ENCODE measurements at places on chromosomes 16 and 17.

DNA sequence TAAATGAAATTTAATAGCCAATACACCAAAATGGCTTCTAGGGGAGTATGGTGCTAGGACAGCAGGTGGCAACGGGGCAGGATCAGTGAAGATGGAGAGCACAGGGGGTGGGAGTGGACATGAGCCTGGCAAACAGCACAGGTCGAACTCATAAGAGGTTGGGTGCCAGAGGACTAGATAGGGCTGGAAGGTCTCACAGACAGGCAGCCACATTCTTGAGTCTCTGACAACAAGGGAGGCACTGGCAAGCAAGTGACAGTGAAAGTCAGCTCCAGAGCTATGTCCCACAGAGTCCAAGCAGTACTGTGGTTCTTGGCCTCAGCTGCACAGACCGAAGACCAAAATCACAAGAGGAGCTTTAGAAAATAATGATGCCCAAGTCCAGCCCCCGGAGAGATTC lies 61.2 kb downstream of the USP31 start:
- no peak for DNase-seq

GRCh38 chr16:87583453-87584131 lies 18.7 kb upstream of the JPH3 start:
- no peak for DNase-seq

DNA sequence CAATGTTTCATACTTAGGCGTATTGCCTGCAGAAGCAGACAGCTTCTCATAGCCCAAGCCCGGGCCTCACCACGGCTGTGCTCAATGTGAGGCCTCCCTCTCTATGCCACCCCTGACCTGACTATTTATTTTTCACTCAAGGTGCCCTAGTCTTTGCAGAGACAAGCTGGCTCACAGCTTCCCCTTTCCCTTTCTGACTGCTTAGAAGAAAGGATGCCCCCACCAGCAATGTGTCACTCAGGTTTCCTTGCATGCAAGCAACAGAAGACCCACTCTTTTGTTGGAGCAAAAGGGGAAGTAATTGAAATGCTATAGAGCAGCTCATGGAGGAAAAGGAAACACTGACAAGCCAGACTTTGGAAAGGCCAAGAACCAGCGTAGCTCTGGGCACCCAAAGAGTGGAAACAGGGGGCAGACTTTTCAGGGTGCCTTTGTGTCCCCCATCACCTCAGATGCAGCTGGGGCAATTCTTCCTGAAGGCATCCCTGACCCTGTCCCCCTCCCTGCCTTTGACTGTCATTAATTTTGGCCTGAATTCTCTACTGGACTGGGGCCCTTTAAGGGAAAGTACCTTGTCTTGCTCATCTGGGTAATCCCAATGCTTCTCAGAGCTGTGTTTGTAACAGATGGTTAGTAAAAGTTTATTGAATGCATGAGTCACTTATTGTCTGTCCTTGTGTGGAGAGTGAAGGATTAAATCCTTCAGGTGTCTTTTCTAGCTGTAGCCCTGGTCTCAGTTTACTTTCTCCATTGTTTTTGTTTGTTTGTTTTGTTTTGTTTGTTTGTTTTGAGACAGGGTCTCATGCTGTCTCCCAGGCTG lies 17.8 kb downstream of the RGS9 start:
- no peak for DNase-seq

- DNase-seq = no peak
Measured at GRCh38 chr17:21061971-21062526, 19.2 kb upstream of the USP22 start.

DNA sequence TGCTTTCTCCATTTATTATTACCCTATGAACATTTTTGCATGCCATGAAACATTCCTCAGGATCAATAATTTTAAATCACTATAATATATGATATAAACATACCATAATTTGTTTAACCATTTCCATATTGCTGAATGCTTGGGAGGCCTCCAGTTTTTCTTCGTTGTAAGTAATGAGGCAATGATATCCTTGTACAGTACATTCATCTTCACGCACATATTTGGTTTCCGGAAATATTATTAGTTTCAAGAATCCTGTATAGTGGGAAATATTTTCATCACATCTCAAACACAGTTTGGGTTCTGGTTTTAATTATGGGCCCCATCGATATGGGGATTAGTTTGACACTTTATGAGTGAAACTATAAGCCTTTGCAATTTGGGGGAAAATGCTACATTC lies 135.4 kb downstream of the HS3ST3B1 start:
- DNase-seq = no peak

DNA sequence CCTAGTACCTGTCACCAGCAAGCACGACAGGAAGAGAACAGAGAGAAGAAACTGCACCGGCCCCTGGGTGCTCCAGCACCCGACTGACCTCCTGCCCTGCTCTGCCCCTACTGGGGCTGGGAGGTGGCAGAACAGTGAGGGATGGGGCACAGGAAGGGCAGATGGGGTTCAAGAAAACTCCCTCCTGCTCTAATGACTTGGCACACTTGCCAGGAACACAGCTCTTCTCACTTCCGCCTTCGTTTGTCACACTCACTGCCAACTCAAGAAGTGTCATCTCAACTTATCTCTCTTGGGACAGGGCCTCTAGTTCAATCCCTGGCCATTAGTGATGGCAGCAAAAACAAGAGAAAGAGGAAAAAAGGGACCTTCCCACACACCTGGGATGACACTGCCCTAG lies 42.7 kb upstream of the ICAM2 start:
- no peak for DNase-seq

DNA sequence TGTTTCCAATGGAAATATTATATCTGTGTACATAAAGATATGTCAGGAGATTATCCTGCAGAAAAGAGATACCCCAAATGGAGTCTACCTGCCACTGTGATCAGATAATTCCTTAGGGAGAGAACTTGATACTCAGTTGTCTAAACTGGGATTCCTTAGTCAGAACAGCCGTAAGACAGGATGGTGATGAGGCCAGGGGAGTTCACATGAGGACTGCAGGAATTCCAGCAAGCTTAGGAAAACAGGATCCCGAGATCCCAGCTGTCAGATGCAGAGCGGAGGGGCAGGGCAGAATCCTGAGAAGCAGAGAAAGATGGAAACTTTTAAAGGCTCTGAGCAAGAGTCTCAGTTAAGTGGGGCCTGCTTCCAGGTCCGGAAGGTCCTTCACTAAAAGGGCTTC lies 4.7 kb downstream of the KRABD2 start:
- DNase-seq = no peak

DNA sequence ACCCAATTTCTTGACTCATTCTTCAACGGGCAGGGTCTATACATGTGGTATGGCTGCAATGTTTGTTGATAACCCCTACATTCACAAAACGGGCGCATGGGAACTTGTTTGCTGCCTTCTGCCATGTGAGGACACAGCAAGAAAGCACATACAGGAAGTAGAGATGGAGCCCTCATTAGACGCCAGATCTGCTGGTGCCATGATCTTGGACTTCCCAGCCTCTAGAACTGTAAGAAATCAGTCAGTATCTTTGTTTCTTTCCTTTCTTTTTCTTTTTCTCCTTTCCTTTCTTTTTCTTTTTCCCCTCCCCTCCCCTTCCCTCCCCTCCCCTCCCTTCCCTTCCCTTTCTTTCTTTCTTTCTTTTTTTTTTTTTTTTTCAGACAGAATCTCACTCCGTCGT lies 165.2 kb downstream of the WWOX start:
- no peak for DNase-seq

- no peak for DNase-seq
Measured at GRCh38 chr17:14593956-14594355, 293.1 kb downstream of the HS3ST3B1 start.

DNA sequence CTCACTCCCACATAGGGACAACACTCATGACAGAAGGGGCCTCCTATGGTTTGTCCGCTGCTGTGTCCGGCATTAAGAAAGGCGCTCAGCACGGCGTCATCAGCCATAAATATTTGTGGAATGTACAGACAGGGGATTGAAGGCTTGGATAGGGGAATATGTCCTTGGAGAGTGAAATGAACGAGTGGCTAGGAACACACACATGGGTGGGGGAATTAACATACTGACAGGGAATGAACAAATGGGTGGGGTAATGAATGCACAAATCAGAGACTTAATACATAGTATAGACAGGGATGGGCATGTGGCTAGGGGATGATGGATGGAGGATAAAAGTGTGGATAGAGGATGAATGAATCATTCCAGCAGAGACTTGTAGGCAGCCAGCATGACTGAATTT lies 154.0 kb upstream of the HSBP1 start:
- DNase-seq = no peak

DNA sequence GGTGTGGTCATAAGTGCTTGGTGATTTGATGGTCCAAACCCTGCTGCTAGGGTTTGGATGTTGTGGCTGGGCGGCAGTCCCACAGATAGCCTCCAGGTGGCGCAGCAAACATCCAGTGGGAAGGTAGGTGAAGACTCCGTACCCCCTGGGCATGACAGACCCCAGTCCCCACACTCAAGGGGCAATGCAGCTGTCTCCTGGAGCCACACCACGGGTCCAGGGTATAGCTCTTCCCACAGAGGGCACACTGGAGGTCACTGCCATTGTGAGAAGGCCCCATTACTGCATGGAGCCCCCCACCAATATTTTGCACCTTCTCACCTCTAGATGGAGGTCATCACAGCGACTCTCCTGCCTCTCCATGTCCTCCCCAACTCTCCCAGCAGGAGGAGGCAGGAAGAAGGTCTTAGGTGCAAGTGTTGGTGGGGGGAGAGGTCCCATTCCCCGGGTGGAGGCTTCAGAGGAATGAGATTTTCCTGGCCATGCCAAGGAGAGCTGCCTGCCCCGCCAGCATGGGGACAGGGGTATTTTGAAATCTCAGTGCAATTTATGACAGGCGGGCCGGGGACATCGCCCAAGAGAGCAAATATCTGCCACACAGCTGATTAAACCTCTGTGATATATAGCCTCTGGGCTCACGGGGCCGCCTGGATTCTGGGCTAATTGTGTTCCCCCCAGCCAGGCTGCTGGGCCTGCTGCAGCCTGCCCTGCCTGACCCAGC lies 17.1 kb upstream of the C17orf113 start:
- DNase-seq = peak; percentile 85

GRCh38 chr16:70661918-70662641 lies 15.7 kb downstream of the IL34 start:
- DNase-seq = no peak

DNA sequence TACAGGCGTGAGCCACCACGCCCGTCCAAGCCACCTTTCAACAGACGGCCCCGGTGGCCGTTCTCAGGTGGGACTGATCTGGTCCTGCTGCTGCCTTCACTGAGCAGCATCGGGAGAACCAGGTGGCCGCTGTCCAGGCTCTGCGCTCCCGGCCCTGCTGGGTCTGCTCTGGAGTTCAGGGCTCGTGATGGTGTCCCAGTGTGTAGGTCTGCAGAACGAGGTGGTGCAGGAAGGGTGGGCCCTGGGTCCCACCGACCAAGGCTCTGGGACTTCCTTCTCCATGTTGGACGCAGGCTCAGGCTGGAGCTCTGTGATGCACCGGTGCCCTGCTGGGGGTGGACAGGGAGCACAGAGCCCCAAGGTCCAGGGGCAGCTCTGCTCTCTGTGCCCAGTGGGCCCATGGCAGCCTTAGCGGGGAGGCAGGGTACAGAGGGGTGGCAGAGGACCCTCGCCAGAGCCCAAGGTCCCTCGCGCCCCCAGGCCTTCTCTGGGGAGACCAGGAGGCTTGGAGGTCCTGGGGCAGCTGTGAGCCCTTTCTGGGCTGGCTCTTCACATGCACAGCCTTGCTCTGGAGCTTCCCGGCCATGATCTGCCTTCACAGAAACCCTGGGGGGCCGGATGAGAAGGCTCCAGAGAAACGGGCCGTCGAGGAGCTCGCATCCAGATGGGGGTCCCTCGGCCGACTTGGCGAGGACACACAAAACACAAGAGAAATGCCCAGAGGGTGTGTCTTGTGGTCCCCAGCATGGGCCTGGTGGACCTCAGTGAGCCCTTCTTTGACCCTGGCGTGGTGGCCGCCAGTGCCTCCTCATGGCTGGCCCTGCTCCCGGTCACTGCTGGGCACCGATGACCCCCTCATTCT lies 26.9 kb upstream of the BAHCC1 start:
- no peak for DNase-seq

GRCh38 chr17:27240802-27241155 lies 53.1 kb upstream of the WSB1 start:
- no peak for DNase-seq

- no peak for DNase-seq
Measured at GRCh38 chr17:81940538-81941483, 3.7 kb upstream of the PYCR1 start.

DNA sequence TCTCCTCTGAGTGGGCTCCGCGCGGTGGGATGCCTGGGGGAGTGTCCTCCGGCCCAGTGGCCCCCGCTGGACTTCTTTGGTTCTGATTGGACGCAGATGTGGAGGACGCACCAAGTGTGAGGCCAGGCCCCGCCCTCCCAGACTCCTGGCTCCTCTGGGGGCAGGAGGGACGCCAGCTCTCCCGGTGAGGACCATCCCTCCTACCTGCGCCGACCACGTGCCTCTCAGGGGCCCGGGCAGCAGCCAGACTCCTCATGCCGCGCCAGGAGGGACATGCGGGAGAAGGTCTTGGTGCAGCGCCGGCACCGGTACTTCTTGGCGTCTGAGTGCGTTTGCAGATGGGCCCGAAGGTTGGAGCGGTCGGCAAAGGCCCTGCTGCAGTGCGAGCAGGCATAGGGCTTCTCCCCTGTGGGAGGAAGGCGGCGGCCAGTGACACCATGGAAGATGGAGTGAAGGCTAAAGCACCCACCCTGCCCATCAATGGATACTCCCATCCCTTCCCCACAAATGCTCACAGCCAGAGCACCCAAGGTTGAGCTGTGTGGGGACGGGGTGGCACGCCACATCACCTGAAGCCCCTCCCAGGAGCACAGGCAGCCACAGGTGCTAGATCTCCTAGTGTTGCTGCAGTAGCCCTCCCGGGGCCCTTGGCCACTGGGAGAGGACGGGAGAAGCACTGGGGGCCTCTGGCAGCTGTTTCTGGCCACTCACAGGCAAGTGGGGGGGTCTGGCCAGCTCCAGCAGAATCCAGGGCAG lies 7.9 kb downstream of the SNAI3 start:
- DNase-seq = no peak

DNA sequence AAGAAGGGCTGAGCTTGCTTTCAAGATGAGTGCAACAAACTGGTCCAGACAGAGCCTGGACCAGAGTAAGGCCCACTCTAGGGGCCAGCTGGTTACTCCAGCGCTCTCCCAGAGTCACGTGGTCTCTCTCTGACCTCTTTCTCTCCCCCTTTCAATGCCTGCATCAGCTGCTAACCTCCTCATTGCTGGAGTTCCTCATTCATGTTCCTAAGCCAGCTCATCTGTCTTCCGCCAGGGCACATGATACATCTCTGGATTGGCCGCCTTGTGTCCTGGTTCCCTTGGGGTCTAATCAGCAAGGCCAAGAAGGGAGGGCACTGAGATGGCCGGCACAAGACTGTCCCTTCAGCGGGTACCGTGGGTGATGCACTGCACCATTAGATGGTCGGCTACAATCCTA lies 26.9 kb upstream of the ZFP90 start:
- DNase-seq = no peak

DNA sequence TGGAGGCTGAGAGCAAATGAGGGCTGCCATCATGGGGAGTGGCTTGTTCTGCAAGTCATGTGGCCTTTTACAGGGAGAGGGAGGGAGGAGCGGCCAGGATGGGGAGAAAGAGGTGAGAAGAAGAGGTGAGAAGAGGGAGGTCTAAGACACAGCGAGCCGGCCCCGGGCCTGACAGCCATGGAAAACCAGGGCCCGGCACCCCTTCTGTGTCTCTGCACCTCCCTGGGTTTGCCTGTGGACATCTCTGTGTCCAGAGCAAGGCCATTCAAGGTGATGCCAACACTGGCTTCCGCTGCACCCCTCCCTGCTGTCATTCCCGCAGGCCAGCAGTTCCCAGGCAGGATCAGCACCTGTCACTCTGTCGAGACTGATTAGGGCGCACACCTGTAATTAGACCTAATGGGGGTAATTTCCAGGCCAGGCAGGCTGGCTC lies 75.6 kb downstream of the MGAT5B start:
- no peak for DNase-seq

All from activated CD4-positive, alpha-beta T cell treated with anti-CD3 and anti-CD28 coated beads for 48 hours (primary cell).